Inflammatory macrophage (primary cell): ENCODE measurements at places on chromosomes 6 and 20.

- no peak for DNase-seq
Observed at GRCh38 chr6:127768745-127769144, 132.1 kb downstream of the THEMIS start.

GRCh38 chr20:6530779-6531315, 236.6 kb upstream of the BMP2 start:
- DNase-seq, result no peak

GRCh38 chr6:57432157-57432556, 114.7 kb downstream of the PRIM2 start:
- peak; percentile 76 for DNase-seq

GRCh38 chr20:45328451-45328850, 19.8 kb downstream of the SDC4 start:
- DNase-seq, result no peak
